NCI-H2029 treated with DMSO at 0.1 percent for 48 hours (cell line): ENCODE measurements at places on chromosomes 6 and 20.

GRCh38 chr6:129390900-129391299, 319.1 kb downstream of the ARHGAP18 start:
- no peak for DNase-seq

GRCh38 chr6:7554533-7555275, 13.2 kb downstream of the DSP start:
- no peak for DNase-seq

- DNase-seq: no peak
Observed at GRCh38 chr20:19932170-19932667, 84.9 kb upstream of the NAA20 start.

- DNase-seq: no peak
Observed at GRCh38 chr6:89415185-89415584, 3.1 kb upstream of the RRAGD start.

DNA sequence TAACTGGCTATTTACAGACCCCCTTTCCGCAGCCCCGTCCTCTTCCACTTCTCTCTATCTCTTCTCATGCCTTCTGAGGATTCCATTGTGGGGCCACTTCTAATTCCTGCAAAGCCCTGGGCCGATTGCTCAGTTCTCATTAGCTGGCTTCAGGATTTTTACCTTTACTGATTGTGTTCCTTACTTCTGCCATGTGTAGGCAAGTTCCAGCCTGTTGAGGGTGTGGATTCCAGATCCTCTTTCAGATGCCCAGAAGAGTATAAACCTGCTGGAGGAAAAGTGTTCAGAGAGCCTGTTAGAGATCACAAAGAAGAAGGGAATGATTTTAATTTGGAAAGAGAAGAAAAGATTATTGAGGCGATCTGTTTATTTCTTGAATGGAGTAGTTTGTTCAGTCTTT, 5.4 kb downstream of the DSE start:
- no peak for DNase-seq

DNA sequence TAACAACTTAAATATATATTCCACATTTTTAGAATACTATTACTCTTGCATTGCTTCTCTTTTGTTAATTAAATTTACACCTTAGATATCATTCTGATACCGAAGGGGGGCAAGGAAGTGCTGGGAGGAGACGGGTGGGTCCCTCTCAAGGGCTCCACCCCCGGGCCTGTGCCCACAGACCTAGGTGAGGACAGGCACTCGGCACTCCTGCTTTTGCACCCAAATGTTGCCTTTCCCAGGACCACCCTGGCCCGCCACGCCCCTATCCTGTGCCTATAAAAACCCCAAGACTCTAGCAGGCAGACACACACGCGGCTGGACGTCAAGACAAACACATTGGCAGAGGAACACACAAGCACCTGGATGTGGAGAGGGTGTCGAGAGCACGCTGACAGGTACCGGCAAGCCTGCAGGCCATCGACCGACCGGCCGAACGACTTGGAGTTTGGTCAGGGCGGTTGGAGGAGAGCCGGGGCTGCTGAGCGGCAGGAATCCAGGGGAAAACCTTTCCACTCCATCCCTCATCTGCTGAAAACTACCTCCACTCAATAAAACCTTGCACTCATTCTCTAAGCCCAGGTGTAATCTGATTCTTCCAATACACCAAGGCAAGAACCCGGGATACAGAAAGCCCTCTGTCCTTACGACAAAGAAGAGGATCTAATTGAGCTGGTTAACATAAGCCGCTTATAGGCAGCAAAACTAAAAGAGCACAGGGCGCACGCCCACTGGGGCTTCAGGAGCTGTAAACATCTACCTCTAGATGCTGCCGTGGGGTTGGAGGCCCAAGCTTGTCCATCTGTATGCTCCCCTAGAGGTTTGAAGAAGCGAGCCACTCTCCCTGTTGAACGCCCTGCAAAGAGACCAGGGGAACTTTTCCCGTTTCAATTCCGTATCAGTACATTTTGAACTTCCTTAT, 197.4 kb upstream of the PRSS16 start:
- DNase-seq: no peak

DNA sequence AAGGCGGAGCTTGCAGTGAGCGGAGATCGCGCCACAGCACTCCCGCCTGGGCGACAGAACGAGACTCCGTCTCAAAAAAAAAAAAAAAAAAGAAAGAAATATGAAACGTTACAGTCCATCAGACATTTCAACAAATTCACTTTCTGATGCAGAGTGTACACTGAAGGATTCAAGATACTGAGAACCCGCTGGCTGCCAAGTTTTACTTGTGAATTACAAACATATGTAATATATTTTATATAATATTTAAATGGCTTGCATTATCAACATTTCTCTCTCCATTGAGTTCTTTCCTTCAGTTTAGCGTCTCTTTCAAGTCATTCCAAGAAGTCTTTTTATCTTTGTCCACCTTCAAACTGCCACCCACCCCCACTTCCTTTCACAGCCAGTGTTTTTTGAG, 240.9 kb upstream of the RNF217 start:
- no peak for DNase-seq

DNA sequence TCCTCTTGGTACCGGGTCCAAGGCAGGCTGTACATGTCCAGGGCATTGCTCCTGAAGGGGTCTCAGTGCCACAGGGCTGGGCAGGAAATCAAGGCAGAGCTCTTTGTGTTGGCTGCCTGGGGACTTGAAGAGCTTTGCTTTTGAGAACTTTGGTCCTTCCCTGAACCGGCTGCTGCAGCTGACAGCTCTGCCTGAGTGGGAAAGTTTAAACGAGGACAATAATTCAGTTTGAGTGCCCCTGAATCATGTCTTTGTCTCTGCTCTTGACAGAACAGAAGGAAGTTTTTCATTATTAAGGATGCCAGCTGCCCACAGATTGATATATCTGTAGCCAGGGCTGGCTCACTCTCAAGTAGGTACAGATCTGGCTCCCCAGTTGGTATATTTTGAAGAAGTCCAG, 56.1 kb downstream of the ANKRD6 start:
- DNase-seq: no peak

GRCh38 chr6:167806061-167806700, 20.5 kb upstream of the AFDN start:
- DNase-seq: no peak

DNA sequence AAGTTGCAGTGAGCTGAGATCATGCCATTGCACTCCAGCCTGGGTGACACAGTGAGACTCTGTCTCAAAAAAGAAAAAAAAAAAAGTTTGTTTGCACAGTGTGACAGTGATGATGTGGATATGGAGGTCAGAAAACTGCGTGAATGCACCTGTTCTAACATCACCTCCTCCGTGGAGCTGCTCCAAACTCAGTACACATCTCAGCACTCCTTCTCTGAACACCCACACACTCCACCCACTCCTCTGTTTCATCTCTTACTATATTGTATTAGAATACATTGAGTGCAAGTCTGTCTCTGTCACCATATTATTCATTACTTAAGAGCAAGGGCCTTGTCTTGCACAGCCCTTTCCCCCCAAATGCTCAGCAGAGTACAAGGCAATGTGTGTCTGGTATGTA, 51.5 kb upstream of the ENPP4 start:
- DNase-seq: no peak

GRCh38 chr6:44217332-44218143, 812 bp downstream of the MYMX start:
- DNase-seq: no peak

DNA sequence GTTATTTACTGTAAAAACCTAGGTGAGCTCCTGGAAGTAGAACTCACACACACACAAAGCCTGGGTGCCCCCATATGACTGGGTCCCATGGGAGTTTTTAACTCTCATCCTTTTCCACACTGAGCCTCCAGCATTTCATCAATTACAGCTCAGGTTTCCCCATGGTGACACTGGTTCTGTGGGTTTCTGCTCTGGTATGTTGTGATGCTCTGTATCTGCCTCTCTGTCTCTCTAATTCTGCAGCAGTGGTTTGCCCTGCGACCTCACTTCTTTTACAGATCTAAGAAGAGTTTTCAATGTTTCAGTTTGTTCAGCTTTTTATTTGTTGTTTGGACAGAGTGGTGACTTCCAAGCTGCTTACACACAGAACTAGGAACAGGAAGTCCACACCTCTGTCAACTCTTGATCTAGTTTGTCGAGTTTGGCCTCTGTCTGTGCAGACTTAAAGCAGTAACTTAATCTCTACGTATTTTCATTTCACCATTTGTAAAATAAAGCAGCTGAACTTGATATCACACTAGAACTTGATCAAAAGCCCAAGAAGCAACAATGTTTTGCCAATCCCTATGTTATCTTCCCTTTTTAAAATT, 554.3 kb downstream of the EPHA7 start:
- DNase-seq: no peak
